Glomerular endothelial cell (primary cell): ENCODE measurements at places on chromosomes 6 and 20. TPM values are rescaled to one million over a fixed set of nuclear protein-coding genes. Genes with fewer than 3 reads are reported as not detected.

The RHAG gene
- total RNA-seq = not detected in 2 replicates

The SIRPA gene
- total RNA-seq = 34.8 and 35.6 TPM in 2 replicates

The ANKRD66 gene
- not detected in 2 replicates for total RNA-seq

The MLN gene
- not detected in 2 replicates for total RNA-seq

The SSTR4 gene
- total RNA-seq = not detected in 2 replicates

The SIRPB2 gene
- 0.97 and 15.8 TPM in 2 replicates for total RNA-seq

The HUS1B gene
- 0.99 TPM in 1 of 2 replicates, not detected in the other for total RNA-seq

The LY6G6D gene
- not detected in 2 replicates for total RNA-seq

The PLA2G7 gene
- 0.10 TPM in 1 of 2 replicates, not detected in the other for total RNA-seq

The NT5E gene
- 140 and 201 TPM in 2 replicates for total RNA-seq

The DLL1 gene
- total RNA-seq = 2.9 and 10.7 TPM in 2 replicates

The ARG1 gene
- total RNA-seq = not detected in 2 replicates

The OR2H2 gene
- total RNA-seq = not detected in 2 replicates
